Right atrium auricular region (tissue), 2 donors: ENCODE measurements at places on chromosomes 4 and X. TPM values are rescaled to one million over a fixed set of nuclear protein-coding genes. Genes with fewer than 3 reads are reported as not detected.

The GAGE13 gene
- total RNA-seq, result not detected

The NHS gene
- 2.0 TPM for total RNA-seq

The CT45A1 gene
- not detected for total RNA-seq

The MAGEA8 gene
- total RNA-seq, result not detected

The FMR1NB gene
- not detected for total RNA-seq

The OTC gene
- total RNA-seq, result not detected

The ITIH6 gene
- total RNA-seq, result not detected

The SPINK2 gene
- 14.7 TPM for total RNA-seq

The CXCL1 gene
- total RNA-seq, result 8.5 TPM

The SNX12 gene
- 30.8 TPM for total RNA-seq

- peaks cover 9% of the 10 kb centered on the region for H3K4me1 ChIP-seq
- no peaks in the 10 kb centered on the region for H3K27me3 ChIP-seq
- no peak overlapping the region for H3K4me3 ChIP-seq
These were observed 181.9 kb downstream of the SOWAHB start for GRCh38 chr4:76716020-76716419.

DNA sequence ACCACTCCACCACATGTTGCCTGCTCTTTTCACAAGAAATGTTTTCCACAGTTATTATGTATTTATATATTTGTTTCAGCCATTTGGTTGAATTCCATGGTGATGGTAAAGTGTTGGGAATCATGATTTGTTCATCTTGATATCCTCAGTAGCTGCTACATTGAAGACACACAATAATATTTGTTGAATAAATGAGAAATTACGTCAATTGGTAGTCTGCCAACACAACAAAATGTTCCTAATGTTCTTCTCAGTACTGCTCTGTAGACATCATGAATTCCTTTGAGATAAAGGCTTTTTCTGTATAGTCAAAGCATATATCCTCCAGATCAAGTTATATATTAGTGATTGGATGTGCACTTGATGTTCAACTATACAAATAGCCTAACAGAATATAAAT, 29.5 kb downstream of the CXXC4 start:
- no peak overlapping the region for H3K27ac ChIP-seq
- DNase-seq, result no peak
- H3K4me1 ChIP-seq, result no peaks in the 10 kb centered on the region

DNA sequence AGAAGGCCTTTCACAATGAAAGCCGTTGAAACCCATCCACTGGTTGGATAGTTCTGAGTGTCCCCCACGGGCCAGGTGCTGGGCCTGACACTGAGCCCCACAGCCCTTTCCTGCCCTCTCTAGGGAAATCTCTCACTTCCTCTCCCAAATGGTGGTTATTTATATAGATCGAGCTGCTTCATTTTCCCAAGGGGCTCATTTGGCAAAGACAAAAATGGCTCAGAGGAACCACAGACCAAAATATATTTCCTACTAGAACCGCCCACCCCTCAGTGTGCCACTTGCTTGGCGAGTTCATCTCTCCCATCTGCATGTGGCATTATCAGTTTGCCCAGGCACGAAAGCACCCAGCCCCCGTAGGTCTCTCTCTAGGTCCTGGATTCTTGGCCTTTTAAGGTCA, 53.3 kb upstream of the STIM2 start:
- H3K4me1 ChIP-seq, result no peaks in the 10 kb centered on the region
- no peak overlapping the region for H3K27ac ChIP-seq

DNA sequence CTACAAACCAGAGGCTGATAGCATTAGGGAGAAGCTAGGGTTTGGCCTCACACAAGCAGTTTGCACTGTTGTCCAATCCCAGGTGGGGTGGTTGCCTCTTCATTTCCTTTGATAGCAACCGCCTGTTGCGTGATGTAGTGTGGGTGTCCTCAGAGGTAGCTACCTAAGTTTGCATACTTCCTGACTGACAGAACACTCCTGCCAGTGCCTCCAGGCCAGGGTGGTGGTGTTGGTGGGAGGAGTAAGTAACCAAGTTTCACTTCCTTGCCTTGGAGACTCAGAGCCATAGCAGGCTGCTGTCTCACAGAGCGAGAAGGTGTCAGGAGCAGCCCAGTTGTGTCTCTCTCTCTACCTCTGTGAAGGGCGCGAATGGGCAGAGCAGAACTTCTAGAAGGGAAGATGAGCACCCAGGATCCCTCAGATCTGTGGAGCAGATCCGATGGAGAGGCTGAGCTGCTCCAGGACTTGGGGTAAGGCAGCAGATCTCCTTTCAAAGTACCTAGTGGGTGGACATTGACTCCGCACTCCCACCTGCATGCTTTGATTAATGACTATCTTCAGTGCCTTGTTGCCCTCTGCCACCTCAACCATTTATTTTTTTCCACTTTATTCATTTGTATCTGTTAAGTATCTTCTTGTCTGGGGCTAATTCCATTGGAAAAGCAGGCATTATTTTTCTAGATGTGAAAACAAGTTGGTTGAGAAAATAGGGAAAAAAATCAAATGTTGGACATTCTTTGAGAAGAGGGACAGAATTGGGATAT, at the start of gene DAPP1:
Gene DAPP1, plus strand, starts transcription at position 283 of the 764 bp plus-strand sequence. Its CDS starts 87 bp downstream, at position 370.
- no peaks in the 10 kb centered on the region for H3K36me3 ChIP-seq
- no peaks in the 10 kb centered on the region for H3K4me1 ChIP-seq
- H3K27me3 ChIP-seq, result no peaks in the 10 kb centered on the region
- H3K27ac ChIP-seq, result no peak within 1 kb of the TSS

- DNase-seq, result no peak
These were observed 3.1 kb downstream of the MAMLD1 start for GRCh38 chrX:150365990-150366911.

DNA sequence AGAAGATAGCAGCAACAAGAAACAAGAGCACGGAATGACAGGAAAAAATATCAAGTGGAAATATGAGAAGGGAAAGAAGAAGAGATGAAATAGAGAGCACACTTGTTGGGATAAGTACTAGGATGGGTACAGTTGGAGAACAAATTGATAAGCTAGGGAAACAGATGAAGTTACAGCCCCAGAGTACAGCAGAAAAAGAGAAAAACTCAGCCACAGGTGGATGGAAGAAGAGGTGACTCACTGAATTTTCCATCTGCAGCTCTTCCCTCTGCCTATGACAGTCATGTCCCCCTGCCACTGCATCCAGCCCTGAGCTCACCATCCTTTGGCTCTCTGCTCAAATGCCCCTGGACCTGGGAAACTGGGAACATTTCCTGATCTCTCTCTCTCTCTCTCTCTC, 209.0 kb downstream of the BCOR start:
- no peak overlapping the region for H3K4me3 ChIP-seq
- DNase-seq, result no peak
- H3K27ac ChIP-seq, result no peak overlapping the region
- no peaks in the 10 kb centered on the region for H3K36me3 ChIP-seq
- no peaks in the 10 kb centered on the region for H3K27me3 ChIP-seq

- no peak overlapping the region for H3K27ac ChIP-seq
- no peaks in the 10 kb centered on the region for H3K36me3 ChIP-seq
- H3K27me3 ChIP-seq, result peaks cover 4% of the 10 kb centered on the region
- no peaks in the 10 kb centered on the region for H3K4me1 ChIP-seq
- H3K4me3 ChIP-seq, result no peak overlapping the region
These were observed 102.2 kb downstream of the SEL1L3 start for GRCh38 chr4:25760518-25761157.

DNA sequence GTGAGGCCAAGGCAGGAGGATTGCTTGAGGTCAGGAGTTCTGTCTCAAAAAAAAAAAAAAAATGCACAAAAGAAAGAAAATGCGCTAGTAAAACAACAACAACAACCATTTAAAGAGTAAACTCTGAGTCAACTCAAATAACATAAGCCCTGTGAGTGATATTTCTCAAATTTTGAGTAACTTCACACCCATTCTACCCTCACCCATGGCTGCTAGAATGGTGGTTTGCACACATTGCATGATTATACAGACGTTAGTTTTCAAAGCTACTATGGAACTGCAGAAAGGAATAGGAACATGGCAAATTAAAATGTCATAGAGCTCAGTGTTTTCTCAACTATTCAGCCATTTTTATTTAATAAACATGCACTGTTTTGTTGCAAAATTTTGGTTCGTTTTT, 145.9 kb downstream of the OPHN1 start:
- no peak overlapping the region for H3K27ac ChIP-seq
- DNase-seq, result no peak
- no peaks in the 10 kb centered on the region for H3K4me1 ChIP-seq
- H3K27me3 ChIP-seq, result no peaks in the 10 kb centered on the region
- no peaks in the 10 kb centered on the region for H3K36me3 ChIP-seq

DNA sequence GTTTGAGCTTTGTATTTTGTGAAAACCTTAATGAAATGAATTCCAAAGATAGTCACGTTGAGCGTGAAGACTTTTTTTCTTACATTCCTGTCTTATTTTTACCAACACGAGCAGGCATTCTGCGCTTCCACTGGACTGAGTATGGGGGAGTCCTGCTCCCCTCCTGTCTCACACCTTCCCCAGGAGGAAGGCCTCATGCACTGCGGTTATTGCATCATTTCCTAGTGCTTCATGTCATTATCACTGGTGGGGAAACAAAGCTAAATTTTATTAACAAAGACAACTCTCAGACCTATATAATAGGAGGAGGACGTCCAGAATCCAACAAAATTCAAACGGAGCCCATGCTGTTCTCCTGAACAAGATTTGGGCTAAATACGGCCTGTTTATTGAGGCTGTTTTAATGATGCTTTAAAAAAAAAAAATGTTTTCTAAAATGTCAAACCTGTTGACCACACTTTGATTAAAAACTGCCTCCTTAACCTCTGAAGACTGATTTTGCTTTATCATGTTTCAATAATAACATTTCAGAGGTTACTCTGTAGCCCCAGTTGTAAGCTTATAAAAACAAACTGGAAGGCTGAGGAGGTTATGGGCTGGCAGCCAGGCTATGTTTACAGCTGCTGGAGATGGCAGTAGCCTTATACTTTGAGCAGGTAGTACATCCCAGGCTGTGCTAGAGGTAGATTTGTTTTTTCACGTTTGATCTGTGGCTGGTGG, 118.0 kb downstream of the SOWAHB start:
- no peak overlapping the region for H3K4me3 ChIP-seq
- no peak for DNase-seq
- H3K36me3 ChIP-seq, result peaks cover 16% of the 10 kb centered on the region
- no peak overlapping the region for H3K27ac ChIP-seq
- no peaks in the 10 kb centered on the region for H3K4me1 ChIP-seq

DNA sequence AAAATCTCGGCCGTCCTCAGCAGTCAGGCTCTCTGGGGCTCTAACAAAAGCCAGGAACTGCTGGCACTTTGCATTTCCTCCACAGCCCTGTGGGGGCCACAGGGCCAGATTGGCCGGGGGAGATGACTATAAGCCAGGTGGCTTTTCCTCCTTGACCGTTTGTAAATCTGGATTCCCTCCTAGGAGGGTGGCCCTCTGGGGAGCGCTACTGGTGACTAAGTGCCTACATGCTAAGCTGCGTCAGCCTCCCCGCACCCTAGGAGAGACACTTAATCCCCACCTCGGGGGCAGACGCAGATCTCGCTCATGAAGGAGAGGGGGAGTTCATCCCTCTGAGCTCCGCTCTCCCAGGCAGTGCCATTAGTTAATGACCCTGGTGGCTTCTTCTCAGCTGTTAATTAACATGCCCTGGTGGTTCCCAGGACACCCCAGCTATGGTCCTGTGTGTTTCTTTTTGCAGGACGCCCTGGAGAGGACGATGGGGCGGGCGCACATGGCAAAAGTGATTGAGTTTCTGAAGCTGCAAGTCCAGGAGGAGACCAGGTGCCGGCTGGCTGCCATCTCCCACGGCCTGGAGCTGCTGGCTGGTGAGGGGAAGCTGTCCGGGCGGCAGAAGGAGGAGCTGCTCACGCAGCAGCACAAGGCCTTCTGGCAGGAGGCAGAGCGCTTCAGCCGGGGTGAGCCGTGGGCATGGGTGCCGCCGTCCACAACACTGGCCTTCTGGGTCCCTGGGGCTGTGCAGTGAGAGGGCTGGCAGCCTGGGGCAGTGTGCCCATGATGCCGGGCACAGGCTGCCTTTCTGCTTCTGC, 41.6 kb downstream of the EVC start:
- H3K4me3 ChIP-seq, result no peak overlapping the region
- H3K36me3 ChIP-seq, result peaks cover 57% of the 10 kb centered on the region
- H3K27ac ChIP-seq, result no peak overlapping the region

DNA sequence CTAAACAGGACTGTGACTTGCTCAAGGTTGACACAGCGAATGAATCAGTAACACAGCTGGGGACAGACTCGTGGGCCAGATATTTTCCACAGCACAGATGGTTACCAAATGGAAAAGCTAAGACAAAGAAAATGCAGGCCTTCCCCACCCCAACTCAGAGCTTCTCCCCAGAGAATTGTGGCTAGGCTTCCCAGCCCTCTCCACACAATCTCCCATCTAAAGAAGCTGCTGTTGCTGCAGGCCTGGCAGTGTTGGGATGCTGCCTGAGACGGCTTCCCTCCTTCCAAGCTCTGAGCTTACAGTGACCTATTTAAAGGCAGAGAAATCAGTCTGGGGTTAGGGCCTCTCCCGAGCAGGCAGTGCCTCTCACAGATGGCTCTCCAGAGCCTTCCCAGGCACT, 46.5 kb upstream of the PGRMC1 start:
- peak overlapping the region; percentile 67 for H3K27ac ChIP-seq
- no peaks in the 10 kb centered on the region for H3K36me3 ChIP-seq
- peak; percentile 77 for DNase-seq
- H3K4me1 ChIP-seq, result no peaks in the 10 kb centered on the region

DNA sequence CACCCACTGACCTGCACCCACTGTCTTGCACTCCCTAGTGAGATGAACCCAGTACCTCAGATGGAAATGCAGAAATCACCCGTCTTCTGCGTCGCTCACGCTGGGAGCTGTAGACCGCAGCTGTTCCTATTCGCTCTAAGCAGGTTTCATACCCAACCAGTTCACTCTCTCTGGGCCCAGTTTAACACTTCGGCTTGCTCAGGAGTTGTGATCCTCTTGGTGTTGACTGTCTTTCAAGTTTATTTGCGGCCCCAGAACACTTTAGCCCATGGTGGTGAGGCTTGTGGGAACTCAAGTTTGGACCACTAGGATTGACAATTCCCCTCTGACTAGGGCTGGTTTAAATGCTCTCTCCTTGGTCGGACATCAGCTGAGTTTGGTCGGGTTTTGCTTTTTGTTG, 147.0 kb downstream of the DACH2 start:
- H3K36me3 ChIP-seq, result no peaks in the 10 kb centered on the region
- no peak for DNase-seq
- no peaks in the 10 kb centered on the region for H3K4me1 ChIP-seq
- H3K4me3 ChIP-seq, result no peak overlapping the region
- H3K27ac ChIP-seq, result no peak overlapping the region

GRCh38 chr4:65599340-65599739, 70.9 kb downstream of the EPHA5 start:
- H3K27me3 ChIP-seq, result no peaks in the 10 kb centered on the region
- H3K27ac ChIP-seq, result no peak overlapping the region
- no peaks in the 10 kb centered on the region for H3K36me3 ChIP-seq
- no peak overlapping the region for H3K4me3 ChIP-seq
- H3K4me1 ChIP-seq, result no peaks in the 10 kb centered on the region
- no peak for DNase-seq

DNA sequence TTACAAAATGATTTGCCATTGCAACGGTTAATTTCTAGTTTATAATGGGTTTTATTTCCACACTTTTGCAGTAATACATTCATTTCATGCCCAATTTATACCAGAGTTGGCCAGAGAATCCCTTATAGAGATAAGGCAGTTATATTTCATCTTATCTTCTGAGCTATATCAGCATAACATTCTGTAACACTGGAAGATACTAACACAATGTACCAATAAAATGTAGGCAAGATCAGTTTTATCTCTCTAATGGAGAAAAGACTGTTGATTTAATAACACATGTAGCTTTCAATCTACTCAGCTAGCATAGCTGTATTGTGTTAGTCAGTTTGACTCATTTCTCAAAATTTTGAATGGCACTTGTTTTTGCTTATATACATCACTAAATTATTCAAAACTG, 738.6 kb downstream of the TRAM1L1 start:
- H3K27me3 ChIP-seq, result no peaks in the 10 kb centered on the region
- H3K4me1 ChIP-seq, result no peaks in the 10 kb centered on the region
- no peaks in the 10 kb centered on the region for H3K36me3 ChIP-seq
- DNase-seq, result no peak
- H3K4me3 ChIP-seq, result no peak overlapping the region
- H3K27ac ChIP-seq, result no peak overlapping the region
